ENCODE measurements at places on chromosomes 7 and 10. TPM values are rescaled to one million over a fixed set of nuclear protein-coding genes. Genes with fewer than 3 reads are reported as not detected.

GRCh38 chr7:140873434-140873833 is 51.3 kb downstream of the BRAF start:
- DNase-seq = no peak

DNA sequence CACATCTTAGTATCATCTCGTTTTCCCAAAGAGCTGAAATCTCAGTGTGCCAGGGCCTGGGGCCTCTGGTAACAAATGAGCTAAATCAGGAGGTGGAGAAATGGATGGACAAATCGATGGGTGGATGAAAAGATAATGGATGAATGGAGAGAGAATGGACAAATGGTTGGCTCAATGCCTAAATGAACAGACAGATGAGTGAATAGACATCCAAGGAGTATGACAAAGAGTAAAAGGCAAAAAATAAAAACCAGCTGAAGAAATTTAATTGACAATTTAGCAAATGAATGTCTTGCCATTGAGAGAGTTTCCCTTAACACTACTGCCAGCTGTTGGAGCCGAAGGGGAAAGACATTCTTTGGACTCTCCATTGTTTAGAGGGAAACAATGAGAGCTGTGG is 8.0 kb downstream of the SYCE1 start:
- DNase-seq = no peak

P4HA1 gene
- total RNA-seq = 24.4 TPM

DNA sequence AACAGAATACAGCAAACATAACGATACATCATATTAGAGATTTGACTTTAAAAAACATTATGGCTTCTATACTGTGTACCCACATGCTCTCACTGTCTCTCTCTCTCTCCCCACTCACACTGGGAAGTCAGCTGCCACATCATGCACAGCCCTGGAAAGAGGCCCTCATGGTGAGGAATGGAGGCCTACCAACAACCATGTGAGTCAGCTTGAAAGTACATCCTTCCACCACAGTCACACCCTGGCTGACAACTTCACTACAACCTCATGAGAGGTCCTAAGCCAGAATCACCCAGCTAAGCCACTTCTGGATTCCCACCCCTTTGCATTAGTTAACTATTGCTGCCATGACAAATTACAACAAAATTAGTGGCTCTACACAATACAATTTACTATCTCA is 23.3 kb upstream of the GPR22 start:
- no peak for DNase-seq

DNA sequence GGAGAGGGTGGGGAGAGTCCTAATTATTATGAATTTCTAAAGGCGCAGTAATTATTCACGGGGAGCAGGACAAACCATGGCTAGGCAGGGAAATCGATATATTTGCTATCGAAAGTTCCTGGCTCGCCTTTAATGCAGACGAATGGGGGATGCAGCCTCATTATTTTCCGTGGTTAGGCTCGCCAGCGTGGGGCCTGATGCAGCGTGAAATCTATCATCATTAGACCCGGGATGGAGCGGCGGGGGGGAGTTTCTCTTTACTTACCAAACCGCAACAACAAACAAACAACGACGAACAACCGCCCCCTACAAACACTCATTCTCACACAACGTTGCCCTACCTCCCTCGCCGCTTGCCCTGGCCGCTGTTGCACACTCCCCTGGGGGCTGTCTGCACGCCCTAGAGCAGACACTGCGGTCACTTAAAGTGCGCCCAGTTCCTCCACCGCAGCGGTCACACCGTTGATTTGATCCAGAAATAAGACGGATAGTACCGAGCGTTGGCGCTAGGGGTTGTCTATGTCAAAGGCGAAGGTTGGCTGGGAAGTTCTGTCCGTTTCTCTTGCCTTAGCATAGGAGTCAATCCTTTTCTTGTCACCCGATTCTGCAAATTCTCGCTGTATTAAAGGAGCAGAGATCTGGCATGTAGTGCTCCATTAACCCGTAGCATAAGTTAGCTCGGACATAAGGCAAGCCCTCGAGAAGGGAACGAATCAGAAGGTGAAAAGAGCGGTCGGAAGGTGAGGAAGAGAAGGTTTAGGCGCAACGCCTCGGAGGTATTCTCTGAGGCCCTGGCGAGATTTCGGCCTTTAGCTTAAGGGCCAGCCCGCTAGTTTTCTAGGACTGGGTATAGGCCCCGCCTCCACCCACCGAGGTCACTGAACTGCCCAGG is 10.4 kb downstream of the NXPH1 start:
- DNase-seq = no peak

GRCh38 chr10:75034131-75034512 is 77.3 kb upstream of the SAMD8 start:
- DNase-seq = no peak

CTTNBP2 gene
- 12.0 TPM for total RNA-seq

KCP gene
- total RNA-seq = 2.0 TPM

DNA sequence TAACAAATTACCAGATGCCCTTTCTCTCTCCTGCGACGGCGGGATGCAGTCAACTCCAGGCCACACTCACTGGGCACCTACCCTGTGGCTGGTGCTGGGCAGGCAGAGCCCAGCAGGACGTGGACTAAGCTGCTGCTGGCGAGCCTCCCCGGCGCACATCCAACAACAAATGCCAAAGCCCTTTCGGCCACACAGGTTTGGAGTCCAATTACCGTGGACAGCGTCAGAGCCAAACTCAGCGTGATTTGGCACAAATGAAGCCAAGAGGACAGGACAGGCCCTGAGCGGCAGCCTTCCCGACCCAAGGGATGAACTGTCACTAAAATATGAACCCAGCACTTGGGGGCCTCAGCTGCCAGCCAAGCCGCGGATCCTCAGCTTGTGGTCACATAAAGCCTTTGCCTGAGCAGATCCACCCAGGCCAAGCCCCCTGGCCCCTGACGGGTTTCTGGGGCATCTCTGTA is 28.4 kb downstream of the DAGLB start:
- DNase-seq = no peak

SEMA3A gene
- total RNA-seq = 1.1 TPM

DNA sequence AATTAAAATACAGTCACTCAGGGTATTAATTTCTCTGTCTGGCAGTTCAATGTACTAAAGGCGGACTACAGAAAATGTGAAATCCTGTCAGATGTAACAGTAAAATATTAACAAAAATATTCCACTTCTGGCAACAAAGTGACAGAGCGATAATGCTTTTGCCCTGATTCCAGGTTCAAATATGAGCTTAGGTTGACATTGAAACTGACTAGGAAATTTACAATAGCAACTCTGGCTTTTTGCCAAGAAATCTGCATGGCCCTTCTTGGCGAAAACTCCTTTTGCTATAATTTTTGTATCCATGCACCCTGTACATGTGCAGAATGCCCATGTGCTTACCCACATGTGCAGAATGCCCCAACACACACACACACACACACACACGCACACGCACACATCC is 552.2 kb downstream of the MDFIC start:
- no peak for DNase-seq

DNA sequence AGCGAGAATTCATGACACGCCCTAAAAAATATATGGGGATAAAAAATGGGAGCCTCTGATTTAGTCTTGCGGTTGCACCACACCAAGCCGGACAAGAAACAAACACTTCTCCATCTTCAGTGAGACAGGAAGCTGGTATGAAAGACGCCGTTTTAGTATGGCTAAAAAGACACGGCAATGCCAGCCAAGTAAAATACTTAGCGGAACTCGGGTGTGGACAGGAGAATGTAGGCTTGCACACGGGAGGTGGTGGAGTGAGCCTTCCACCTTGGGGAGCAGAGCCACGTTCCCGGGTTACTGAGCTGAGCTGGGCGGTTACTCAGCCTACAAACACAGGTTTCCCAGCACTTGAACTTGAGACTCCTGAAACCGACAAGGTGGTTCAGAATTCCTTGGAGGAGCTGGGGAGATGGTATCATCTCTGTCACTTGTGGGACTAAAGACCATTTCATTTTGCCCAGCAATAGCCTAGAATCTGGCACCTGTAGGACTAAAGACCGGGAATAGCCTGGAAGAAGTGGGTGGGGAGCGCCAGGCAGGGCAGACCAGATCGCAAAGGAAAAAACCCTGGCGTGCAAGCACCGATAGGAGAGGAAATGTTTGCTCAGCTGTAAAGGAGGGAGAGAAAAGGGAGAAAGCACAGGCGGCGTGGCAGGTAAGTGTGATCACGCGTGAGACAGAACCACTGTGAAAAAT is 34.8 kb upstream of the SEPHS1 start:
- DNase-seq = no peak

SLC25A28 gene
- 53.3 TPM for total RNA-seq
